ENCODE measurements at places on chromosomes 5 and 9.

- no peak for DNase-seq
Observed at GRCh38 chr9:104177003-104177611, 83.0 kb downstream of the SMC2 start.

- DNase-seq, result no peak
Observed at GRCh38 chr9:131833083-131833482, 93.2 kb upstream of the RAPGEF1 start.

GRCh38 chr5:66982470-66982869 lies 214.1 kb downstream of the CD180 start:
- DNase-seq, result no peak

DNA sequence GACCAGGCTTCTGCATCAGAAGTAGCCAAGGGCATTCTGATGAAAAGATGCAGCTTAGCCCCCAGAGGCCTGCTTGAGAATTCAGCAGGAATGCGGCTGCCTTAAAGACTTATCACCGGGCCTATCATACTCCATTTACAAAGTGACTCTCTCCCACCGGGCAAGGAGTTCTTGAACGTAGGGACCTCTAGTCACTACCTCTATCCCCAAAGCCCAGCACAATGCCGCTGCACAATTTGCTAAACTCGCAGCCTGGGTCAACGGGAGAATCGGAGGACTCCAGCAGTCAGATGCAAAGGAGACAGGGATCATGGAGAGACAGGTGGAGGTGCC lies 661 bp downstream of the PDCL start:
- no peak for DNase-seq

GRCh38 chr5:10761933-10762775 lies 1.1 kb upstream of the DAP start:
- DNase-seq, result no peak

DNA sequence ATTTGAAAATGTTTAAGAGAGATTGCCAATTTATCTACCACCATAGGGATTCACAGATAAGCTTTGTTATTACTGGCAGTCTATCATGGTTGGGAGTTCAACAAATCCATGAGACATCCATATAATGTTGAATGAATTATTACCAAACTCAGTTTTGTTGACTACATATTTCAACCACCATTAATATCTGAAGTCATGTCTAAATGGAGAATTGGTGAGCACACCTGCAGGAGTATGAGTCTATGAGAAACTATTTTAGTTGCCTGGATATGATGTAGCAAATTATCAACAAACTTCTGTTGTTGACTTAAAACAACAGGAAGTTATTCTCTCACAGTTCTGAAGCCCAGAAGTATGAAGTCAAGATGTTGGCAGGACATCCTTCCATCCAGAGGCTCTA lies 126.8 kb upstream of the FBXL7 start:
- no peak for DNase-seq

DNA sequence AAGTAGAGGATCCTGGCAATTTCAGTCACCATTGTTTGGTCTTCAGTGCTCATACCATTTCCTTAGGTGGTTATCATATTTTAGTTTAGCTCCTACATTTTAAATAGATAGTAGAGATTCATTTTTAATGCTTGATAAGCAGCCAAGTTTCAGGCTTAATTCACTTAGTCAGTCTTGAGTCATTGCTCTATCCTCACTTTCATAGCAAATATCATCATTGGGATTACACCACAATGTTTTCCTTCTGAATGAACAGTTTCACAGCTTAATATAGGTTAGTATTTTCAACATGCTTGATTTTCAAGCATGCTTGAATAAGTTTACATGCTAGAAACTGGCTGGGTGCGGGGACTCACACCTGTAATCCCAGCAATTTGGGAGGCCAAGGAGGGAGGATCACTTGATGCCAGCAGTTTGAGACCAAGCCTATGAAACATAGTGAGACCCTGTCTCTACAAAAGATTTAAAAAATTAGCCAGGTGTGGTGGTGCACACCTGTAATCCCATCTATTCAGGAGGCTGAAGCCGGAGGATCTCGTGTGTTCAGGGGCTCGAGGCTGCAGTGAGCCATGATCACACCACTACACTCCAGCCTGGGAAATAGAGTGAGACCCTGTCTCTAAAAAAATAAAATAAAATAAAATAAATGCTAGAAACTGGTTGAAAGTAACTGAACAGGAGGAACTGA lies 339.9 kb downstream of the ADGRV1 start:
- DNase-seq, result no peak

GRCh38 chr5:134982230-134982629 lies 14.5 kb downstream of the CATSPER3 start:
- no peak for DNase-seq

GRCh38 chr5:148884339-148885020 lies 58.1 kb downstream of the ADRB2 start:
- DNase-seq, result no peak

- DNase-seq, result no peak
Observed at GRCh38 chr9:128369024-128369706, 2.0 kb upstream of the URM1 start.

DNA sequence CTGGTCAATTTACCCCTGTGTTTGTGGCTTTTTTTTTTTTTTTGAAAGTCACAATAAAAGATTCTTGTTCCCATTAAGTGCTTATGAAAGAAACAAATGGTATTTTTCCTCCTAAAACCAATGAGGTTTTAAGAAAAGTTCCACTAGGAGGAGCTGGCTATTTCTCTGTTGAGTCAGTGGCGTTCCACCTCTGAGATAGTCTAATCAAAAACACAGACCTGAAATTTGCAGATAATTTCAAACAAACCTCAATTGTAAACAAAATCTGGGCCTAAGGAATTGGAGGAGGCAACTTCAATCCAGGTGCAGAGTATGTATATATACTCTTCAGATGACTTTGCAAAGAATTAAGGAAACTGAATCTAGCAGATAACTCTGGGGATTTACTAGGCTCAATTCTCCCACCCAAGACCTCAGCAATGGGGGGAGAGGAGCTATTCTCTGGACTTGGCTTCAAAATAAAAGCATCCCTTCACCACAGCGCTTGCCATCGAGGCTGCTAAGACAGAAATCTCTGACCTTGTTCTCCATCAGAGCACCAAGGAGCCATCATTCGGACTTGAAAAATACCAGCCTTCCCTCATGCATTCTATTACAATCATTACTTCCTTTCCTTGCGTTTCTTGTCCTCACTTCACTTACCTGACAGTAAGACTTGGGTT lies 52.4 kb downstream of the FANCC start:
- DNase-seq, result no peak

DNA sequence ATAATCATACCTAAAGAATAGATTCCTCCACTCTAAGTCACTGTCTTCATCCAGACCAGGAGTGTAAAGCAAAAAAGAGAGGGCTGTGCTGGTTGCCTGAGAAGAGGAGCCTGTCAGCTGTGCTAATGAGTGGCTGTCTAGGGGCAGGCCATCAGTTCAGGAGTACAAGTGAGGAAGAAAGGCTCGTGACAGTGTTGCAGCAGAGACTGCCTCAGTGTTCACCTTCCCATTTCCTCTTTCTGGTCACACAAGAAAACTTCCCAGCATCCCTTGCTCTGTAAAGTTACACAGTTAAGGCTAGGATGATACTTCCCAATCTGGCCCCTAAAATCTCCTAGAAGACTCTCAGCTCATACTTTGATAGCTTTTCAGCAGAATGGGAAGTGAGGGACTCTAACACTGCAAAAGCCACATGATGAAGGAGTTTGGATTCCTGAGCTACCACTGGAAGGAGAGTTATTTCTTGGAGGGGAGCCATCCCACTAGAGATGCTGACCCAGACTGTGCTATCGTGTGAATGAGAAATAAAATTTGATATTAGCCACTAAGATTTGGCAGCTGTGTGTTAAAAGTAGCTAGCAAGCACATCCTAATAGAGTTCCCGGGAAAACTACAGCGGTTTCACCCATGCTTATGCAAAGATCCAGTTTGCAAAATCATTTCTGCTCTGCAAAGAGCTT lies 67.1 kb downstream of the ADAMTS12 start:
- no peak for DNase-seq

GRCh38 chr5:33848554-33848953 lies 43.2 kb downstream of the ADAMTS12 start:
- no peak for DNase-seq

DNA sequence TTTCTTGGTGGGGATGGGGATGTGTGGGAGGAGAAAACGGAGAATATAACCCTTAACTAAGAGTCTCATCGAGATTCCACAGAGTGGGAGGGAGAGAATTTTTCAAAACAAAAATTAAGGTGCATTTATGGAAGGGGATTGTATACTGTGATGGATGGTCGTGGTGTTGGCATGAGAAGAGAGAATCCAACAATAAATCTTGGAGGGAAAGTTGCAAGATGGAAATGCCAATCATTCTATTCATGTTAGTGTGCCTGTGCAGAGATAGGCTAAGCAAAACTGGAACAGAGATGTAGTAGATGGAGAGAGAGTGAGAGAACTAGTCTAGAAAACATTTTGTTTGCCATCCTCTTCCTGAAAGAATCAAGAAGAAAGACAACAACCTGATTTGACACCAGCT lies 613.1 kb downstream of the EBF1 start:
- DNase-seq, result no peak

- no peak for DNase-seq
Observed at GRCh38 chr9:92722386-92723298, 42.0 kb downstream of the BICD2 start.

- no peak for DNase-seq
Observed at GRCh38 chr9:99363509-99363908, 141.4 kb downstream of the SEC61B start.

DNA sequence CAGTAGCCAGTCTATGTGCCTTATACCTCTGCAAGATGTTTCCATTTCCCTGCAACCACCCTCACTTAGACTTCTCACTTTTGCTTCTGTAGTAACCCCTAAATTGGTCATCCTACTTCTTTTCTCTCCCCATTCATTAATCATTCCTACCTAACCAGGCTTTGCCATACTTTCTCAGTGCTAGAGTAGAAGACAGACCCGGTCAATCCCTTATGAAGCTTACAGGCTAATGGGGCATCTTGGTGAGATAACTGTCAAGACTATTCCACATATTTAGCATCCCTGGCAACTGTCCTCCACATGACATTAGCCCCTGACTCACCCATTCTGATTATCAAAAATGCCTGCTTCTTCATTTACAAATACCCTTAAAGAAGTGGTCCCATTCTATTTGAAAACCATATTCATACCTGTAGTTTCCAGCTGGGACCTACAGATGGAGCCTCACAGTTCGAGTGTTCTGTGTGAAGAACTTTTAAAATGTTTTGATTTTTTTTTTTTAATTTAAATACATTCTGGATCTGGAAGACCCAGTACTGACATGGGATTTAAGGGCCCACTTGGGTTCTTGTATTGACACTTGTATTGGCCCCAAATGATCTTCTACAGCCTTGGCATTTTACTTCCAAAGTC lies 21.0 kb downstream of the F2RL2 start:
- no peak for DNase-seq

GRCh38 chr5:171269717-171270116 lies 39.3 kb upstream of the TLX3 start:
- DNase-seq, result no peak

DNA sequence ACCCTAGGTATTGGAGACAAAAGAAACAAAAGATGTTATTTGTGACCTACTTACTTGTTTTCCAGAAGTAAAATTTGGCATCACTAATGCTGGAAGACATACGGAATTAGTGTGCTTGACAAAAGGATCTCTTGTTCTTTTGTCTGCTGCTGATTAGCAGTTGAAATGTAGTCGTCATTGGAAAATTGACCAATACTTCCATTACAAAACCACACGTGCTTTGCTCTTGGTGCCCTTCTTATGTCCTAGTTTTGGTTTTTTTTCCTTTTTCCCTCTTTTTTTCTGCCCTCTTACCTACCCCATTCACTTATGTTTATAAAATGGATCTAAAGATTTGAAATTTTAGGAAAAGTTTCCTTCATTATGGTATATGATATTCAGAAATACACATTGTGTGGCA lies 197.4 kb downstream of the FER start:
- DNase-seq, result no peak

GRCh38 chr9:33748633-33749304 lies 46.6 kb upstream of the PRSS3 start:
- DNase-seq, result no peak

DNA sequence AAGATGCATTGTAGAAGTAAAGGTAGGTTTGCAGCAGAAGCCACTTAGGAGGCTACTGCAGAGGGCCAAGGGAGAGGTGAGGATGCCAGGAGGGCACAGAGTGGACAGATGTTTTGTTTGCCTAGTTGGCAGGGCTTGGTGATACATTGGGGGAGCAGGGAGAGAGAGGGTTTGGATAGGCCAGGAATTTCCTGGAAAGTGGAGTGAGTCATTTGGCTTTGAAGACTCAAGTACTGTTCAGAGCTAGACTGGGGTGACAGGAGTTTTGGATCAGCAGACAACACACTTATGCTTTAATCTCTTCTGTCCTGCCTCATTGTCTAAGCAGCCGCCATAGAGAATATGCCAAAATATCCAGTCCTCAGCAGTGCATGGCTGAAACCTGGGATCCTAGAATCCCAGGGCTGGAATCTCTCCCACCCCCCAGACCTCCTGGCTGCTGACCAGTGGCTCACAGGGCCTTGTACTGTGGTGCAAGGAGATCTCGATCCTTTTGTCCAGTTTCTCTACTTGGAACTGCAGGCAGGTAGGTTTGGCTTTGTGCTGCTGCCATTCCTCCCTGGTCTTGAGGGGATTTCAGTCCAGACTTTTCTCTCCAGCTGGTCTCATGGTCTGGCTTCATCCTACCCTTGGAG lies 11.0 kb downstream of the TMEM268 start:
- DNase-seq, result no peak

DNA sequence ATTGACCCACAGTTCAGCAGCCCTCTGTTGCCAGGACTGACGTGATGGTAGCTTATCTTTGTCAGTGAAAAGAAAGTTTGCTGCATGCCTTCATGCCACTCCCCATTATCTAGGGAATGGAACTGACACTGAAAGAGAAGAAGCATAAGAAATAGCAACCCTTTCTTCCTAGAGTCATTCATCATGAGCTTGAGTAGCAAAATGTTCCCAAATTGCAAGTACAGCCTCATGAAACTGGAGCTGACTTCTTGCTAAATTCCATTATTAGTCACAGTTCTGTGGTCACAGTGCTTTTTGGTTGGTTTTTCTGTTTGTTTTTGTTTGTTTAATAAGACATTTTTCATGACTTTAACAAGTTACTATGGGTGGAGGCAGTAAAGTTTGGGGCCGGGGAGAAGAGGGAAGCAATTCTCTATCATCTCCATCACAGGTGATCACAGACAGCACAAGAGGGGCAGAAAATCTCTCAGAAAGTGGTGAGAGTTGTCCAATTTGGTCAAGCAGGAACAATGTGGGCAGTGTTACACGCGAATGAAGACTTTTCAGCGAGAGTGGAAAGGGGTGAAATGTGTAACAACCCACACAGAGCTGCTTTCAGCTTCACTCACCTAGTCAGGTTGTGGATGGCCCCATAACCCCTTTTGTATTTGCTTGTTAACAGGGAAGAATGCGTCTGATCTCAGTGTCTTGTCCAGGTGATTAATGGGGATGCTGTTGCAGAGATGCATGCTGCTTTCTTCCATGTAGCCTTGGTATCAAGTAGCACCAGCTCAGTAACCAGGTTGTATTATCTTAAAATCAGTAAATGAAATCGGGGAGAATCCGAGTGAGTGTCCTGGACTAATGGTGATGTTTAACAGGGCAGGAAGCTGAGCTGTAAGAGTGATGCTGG lies 440.4 kb downstream of the DMRT2 start:
- DNase-seq, result no peak

GRCh38 chr9:116767219-116767618 lies 80.1 kb downstream of the TRIM32 start:
- no peak for DNase-seq

Data from cortex of kidney (tissue), 1 donor.